AG09309 (cell line): ENCODE measurements at places on chromosomes 2 and 18.

- no peak for DNase-seq
Observed at GRCh38 chr2:171563301-171563700, 41.0 kb downstream of the CYBRD1 start.

DNA sequence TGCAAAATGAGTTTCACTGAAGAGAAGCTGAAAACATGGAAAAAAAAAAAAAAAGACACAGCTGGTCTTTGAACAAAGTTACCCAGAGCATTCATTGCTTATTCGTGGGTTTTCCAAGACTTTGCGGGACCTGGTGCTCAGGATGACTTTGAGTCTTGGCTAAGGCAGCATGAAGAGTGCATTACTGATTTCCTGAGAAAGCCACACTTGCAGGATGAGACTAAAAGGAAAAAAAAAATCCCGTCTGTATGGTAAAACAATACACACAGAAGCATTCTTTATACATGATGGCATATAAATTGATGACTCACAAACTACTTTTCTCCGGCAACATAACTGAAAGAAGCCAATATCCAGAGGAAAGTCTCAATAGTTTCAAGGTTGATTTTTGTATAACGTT lies 195.4 kb downstream of the SPP2 start:
- no peak for DNase-seq

GRCh38 chr2:108115868-108116267 lies 123.9 kb upstream of the SULT1C3 start:
- no peak for DNase-seq

- DNase-seq, result no peak
Observed at GRCh38 chr2:73925033-73925704, 1.5 kb upstream of the DGUOK start.

DNA sequence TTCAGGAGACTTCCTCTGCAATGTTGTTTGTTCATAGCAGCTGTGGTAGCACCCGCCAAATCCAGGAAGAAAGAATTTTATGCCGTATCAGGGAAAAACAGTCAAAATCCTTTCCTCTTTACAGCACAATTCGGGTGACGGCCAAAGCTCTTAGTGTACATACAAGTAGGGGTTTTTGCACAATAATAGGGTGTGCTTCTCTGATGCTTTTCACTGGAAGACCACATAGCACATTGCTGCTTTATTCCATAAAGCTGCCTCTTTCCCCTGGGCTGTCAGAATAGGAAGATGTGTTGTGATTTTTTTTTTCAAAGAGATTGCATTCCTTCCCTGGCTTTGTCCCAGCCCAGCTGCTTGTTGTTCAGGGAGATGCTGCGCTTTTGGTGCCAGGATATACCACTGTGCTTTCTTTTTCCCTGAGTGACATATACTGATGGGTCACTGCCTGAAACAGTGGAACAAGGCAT lies 27.2 kb upstream of the LANCL1 start:
- DNase-seq, result no peak

DNA sequence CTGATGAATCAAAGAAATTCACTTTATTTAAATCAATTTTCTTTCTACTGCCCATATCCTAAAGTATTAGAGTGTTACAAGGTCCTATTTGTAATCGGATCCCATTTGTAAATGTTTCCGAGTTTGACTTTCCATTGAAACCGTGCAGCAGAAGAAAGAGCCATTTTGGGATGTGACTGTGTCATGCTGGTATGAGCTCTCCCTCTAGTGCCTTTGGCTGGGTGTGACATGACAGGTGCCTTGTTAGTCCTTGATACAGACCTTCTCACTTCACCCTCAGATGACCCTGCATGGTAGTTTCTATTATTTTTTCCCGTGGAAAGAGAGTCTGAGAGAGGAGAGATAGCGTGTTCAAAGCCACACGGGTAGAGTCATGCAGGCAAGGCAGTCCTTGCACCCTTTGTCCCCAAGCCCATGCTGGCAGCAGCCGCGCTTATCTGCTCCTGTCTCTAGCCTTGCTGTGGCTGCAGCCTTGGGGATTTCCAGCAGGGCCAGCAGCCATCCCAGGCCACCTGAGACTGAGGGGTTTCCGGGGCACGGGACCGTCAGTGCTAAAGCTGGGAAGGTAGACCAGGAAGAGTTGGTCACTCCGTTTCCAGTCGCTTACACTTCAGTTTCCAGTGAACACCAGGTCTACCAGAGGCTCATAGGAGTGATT lies 21.4 kb downstream of the CHMP1B start:
- DNase-seq, result no peak

GRCh38 chr18:22484471-22484870 lies 66.8 kb upstream of the CTAGE1 start:
- DNase-seq, result no peak

DNA sequence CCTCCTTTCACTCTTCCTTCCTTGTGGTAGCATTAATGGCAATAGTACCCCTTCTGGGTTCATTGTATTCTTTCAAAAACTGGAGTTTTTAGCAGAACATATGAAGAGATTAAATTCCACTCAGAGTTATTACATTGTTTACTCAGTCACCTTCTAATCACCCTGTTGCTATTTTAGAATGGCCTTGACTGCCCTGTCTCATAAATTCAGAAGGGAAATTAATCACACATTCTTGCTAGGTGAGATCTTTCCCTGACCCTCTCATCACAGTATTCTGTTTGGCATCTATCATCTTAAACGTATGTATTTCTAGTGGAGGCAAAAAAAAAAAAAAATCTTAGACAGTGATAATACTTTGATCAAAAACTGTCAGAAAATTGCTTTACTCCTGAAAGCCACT lies 760.4 kb downstream of the ADCYAP1 start:
- no peak for DNase-seq

DNA sequence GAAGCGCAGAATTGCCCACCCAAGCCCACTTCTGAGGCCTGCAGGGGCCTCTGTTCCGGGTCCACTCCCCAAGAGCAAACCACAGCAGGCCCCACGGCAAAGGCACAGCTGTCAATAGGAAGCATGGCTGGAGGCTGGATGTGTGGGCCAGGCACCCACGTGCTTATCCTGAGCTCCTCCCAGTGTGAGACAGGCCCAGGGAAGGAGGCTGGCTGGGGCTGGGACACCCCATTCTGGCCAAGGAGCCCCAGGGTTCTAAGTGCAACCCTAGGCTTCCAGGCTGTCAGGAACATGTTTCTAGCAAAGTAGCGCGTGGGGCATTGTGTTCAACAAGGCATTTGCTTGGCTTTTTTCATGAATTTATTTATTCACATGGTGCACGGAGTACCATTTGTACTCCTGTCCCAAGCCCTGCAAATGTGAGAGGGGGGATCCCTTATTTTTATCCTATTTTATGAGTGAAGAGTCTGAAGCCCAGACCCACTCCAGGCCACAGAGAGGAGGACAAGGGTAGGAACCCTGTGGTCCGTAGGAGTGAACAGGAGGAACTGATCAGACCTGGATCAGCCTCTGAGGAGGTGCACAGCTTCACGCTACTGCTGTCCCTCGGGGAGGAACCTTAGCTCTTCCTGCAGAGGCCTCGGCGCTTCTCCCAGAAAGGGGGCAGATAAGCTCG lies 6.1 kb upstream of the RAB17 start:
- DNase-seq, result no peak

GRCh38 chr2:215760557-215760956 lies 252.8 kb downstream of the MREG start:
- no peak for DNase-seq

DNA sequence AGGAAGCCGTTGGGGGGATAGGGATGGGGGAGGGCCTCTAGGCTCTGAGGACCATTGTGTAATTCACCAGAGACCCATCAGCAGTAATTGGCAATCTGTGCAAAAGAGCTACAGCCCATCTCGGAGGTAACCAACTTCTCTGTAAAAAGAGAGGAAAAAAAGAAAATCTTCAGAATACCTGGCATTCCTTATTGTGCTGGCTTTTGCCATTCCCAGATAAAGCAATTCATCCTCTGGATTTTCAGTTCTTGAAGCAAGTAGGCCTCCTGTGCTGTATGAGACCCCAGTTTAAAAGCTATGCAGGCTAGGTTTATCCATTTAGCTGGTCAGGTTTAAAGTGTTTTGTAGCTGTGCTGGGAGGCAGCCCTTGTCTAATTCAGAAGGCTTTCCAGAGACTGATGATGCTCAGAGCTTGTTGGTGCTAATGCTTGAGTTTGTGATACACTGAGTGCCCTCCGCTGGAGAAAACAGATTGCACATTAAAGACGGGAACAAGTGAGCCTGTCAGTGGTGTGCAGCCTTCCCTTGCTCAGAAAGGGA lies at the start of gene LRRTM4:
Gene LRRTM4 (minus strand): TSS at position 446 of the 540 bp plus-strand sequence.
- DNase-seq, result no peak
